ENCODE measurements at places on chromosomes 5 and 9.

DNA sequence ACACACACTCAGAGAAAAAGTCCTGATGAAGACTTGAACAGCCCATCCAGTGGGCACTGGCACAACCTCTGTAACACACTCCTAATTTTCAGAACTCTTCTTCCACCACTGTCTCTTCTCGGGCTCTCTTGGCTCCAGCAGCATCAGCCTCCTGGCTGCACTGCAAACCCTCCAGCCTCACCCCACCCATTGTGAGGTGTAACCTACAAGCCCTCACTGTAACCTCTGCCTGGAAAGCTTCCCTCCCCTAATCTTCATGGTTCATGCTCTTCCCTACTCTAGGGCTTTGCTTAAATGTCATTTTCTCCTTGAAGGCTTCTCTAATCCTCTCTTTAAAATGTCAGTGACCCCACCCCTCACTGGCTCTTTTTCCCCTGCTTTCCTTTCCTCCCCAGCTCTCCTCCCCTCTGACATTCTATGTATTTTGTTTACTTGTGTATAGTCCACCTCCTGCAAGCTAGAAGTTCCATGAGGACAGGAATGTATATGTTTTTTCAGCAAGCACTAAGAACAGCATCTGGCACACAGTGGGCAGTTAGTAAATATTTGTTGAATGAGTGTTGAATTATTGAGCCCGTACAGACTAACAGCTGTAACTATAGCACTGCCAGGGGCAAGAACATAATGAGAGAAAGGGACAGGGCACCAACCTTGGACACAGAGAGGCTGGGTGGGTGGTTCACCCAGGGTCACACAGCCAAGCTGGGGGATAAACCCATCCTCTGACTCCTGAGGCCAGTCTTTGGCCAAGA is 76.4 kb downstream of the ESM1 start:
- DNase-seq = no peak
- H3K36me3 ChIP-seq = no peaks in the 10 kb centered on the region
- H3K27me3 ChIP-seq = peaks cover 60% of the 10 kb centered on the region
- H3K4me1 ChIP-seq = no peaks in the 10 kb centered on the region

DNA sequence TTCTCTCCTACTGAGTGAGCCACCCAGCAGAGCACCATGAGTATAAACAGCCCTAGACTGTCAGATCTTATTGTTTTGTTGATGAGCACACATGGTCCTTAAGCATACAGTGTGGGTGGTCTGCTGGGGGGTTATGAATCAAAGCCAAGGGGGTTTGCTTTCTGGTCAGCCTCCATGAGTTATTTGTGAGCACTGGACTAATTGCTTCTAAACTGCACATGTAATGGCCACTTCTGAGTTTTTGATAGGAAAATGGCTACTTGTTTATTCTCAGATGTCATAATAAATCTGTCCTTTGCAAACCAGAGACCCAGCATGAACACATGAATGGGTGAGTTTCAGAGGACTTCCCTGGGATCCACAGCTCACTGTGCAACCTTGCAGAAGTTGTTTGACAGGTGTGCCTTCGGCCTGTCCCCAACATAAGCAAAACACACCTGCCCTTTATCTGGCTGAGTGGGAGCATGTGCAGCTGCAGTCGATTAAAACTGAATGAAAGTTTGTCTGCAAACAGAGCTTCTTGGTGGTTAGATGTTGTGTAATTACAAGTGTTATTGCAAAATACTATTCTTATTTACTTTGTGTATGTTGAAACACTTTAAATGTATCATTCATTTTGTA is 35.9 kb downstream of the MAMDC2 start:
- peaks cover 9% of the 10 kb centered on the region for H3K27me3 ChIP-seq
- no peak for DNase-seq
- H3K27ac ChIP-seq = no peak overlapping the region
- H3K4me1 ChIP-seq = no peaks in the 10 kb centered on the region
- H3K36me3 ChIP-seq = no peaks in the 10 kb centered on the region
- H3K4me3 ChIP-seq = no peak overlapping the region

GRCh38 chr5:181024245-181025064 is 15.6 kb upstream of the BTNL9 start:
- no peaks in the 10 kb centered on the region for H3K4me1 ChIP-seq
- peaks cover 51% of the 10 kb centered on the region for H3K27me3 ChIP-seq
- H3K4me3 ChIP-seq = no peak overlapping the region
- no peak for DNase-seq
- no peak overlapping the region for H3K27ac ChIP-seq

DNA sequence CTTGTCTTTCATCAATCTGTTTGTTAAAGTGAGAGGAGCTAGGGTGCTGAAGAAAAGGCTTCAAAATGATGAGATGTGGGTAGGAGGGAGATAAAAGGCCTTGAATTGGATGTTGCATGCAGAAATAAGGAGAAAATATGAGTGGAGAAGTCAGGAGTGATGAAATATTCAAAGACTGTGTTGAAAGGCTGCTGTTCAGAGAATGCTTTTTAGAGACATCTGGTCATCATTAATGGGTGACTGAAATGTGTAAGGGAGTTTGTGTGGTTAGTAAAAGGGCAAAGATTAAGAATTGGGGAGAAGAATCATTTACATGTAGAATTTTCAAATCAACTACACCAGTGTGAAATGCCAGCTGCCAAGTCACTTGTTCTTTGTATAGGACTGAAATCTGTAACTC is 383.9 kb downstream of the MAT2B start:
- H3K27ac ChIP-seq = no peak overlapping the region
- H3K4me3 ChIP-seq = no peak overlapping the region
- no peaks in the 10 kb centered on the region for H3K36me3 ChIP-seq
- no peak for DNase-seq
- H3K4me1 ChIP-seq = peaks cover 2% of the 10 kb centered on the region

DNA sequence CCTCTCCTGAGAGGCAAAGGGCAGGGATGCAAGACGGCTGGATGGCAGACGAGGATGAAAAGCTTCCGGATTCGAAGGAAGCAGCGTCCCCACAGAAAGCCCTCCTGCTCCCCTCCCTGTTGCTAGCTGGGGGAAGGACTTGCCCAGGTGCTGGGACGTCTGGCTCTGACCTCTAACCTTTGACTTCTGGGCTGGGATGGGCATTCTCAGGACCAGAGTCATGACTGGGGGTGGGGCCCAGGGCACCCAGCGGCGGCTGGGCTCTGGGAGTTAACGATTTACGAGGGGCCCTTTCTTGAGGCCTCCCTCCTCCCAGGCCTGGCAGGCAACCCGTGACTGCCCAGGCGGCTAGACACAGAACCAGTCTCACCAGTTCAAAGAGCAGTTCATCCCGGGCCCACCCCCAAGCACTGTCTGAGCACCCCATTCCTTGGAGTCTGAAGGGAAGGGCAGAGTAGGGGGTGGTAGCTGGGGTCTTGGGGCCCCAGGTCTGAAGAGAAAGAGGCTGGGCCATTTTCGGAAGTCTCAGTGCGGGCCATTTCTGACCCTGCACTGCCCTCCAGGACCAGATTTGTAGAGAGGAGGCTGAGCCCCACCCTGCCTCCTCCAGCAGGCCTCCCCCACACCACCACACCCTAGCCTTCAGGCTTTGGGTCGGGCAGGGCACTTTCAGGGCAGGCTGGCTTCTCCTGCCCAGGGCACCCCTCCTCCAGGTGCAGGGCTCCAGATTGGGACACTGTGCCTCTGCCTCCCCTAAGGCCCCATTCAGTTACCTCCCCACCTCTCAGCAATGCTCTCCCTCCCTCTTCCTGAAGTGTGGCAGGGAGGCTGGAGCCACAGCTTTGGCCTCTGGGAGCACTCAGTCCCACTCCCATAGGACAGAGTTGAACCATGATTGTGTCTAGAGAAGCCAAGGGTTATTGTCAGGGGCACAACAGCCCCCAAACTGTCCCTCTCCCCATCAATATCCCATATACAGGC is 5.0 kb upstream of the CXXC5 start:
- H3K27ac ChIP-seq = no peak overlapping the region
- H3K36me3 ChIP-seq = no peaks in the 10 kb centered on the region
- DNase-seq = no peak
- no peak overlapping the region for H3K4me3 ChIP-seq
- H3K27me3 ChIP-seq = no peaks in the 10 kb centered on the region
- peaks cover 86% of the 10 kb centered on the region for H3K4me1 ChIP-seq

Data from naive B cell (primary cell).